ENCODE measurements at places on chromosomes 5 and 9.

DNA sequence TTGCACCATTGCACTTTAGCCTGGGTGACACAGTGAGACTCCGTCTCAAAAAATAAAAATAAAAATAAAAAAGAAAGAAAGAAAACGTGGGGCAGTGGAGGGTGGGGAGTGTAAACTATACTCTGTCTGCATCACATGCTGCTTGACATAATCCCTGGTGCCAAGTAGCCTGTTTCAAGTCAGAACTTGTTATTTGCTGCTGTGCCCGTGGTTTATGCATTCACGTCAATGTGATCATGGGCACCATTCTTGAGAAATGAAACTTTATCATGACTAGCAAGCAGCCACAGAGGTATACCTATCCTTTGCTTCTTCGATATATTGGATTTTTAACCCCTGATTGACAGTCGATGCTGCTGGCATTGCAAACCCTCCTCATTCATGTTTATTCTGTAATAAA, 4.1 kb upstream of the SMU1 start:
- no peak for DNase-seq

- DNase-seq: no peak
Observed at GRCh38 chr5:163089926-163090325, 347.5 kb upstream of the CCNG1 start.

DNA sequence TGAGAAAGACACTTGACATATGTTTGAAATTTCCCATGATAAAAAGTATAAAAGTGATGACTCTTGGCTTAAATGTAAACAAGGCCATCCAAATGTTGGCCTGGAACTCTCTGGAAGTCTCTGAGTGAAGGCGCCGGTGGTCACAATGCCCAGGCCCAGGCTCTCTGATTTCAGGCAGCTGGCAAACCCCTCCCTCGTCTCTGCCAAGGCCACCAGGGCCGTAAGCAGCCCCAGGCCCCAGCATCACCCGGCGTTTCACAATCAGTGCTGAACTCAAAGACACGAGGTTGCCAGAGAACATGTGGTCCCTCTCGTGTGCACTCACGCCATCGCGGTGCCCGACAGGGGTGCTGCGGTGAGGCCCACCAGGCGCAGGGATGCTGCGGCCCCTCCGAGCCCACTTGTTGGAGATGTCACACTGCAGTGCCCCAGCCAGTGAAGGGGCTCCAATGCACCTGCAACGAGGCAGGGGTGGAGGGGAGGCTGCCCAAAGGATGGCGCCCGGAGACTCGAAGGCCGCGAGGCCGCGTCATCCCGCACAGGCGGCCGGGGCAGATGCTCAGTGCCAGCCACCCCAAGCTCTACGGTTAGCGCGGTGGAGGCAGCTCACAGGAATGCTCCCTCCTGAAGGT, 15.0 kb downstream of the LPCAT1 start:
- no peak for DNase-seq

DNA sequence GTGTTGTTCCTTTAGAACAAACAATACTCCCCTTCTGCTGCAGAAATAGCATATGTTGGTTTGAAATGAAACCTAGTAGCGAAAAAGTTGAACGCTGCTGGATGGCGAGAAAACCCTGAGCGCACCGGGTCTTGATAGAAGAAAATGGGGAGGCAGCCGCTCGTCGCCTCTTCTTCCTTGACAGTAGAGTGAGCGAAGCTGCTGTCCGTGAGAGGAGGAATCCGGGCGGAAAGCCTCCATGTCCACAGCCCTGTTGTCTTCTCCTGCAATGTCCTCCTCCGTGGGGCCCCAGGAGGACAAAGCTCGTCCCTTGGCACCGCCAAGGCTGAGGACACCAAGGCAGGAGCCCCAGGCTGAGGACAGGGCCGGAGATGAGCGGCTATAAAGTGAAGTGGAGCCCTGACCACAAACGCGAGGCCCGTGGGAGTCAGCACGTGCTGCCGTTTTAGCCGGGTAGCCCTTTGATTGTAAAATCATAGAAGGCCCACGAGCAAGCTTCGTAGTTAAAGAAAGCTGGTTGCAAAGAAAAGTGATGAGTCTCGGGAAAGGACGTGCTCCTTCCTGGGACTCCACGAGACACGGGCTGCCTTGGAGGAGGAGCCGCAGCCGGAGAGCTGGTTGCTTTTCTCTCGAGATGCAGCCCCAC, 35.6 kb downstream of the MRPL36 start:
- no peak for DNase-seq

- DNase-seq: no peak
Observed at GRCh38 chr9:128714586-128715435, 9.1 kb downstream of the ZDHHC12 start.

GRCh38 chr9:27487927-27488326, 36.2 kb upstream of the IFNK start:
- DNase-seq: no peak

DNA sequence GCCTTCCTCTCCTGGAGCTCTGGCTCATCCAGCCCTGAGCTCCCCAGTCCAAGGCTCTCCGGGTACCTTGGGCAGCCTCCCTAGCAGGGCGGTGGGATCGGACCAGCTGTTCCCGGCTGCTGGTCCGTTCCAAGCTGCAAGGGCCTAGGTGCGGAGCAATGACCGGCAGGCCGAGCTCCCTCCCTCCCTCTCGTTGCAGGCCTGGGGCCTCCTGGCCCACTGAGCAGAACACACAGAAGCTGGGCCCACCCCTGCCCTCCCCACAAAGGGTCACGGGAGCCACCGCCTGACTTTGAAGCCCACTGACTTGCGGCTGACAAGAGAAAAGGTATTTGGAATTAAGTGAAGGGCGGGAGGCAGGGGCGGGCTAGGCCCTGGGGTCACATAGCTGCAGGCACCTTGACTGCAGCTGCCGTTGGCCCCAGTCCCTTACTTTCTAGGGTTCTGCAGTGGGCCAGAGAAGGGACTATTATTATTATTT, 104.7 kb upstream of the IER5L start:
- no peak for DNase-seq

Data from stimulated activated CD8-positive, alpha-beta memory T cell treated with anti-CD3 and anti-CD28 coated beads, Interleukin-4, amount 100 ng/mL, for 24 hours (primary cell).